Bone marrow (tissue), 2 donors: ENCODE measurements at places on chromosomes 13 and 19.
A peak's percentile ranks its signal among the peaks of the same experiment; 100 is the strongest.

DNA sequence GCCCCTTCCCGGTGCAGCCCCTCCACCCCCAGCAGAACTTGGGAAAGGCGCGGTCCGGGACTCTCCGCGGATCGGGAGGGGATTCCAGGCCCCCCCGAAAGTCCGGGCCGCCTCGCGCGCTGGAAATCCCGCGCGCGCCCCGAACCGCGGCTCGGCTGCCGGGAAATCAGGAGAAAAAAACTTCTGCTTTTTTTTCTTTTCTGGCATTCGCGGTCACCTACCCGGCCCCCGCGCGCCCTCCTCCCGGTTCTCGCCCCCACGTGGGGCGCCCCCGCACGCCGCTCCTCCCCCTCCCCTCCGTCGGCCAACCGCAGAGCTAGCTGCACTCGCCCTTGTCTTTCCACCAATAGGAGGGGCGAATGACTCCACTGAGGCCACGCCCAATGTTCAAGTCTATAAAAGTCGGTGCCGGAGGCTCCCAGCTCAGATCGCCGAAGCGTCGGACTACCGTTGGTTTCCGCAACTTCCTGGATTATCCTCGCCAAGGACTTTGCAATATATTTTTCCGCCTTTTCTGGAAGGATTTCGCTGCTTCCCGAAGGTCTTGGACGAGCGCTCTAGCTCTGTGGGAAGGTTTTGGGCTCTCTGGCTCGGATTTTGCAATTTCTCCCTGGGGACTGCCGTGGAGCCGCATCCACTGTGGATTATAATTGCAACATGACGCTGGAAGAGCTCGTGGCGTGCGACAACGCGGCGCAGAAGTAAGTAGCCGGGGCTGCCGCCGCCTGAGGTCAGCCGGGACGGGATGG lies at the start of gene GADD45B:
Gene GADD45B, plus strand, starts transcription at position 426 of the 749 bp plus-strand sequence. Its CDS starts 232 bp downstream, at position 658.
- DNase-seq = peak; percentile 90

GRCh38 chr13:77002590-77003190 lies 10.8 kb downstream of the CLN5 start:
- DNase-seq = no peak

GRCh38 chr13:49494645-49495044 lies 1.1 kb upstream of the PHF11 start:
- no peak for DNase-seq

GRCh38 chr13:25821776-25822175 lies 230.0 kb downstream of the SHISA2 start:
- DNase-seq = no peak

- DNase-seq = no peak
Observed at GRCh38 chr19:38833092-38833425, 1.5 kb upstream of the ECH1 start.

GRCh38 chr19:1857648-1858326 lies 5.6 kb downstream of the KLF16 start:
- no peak for DNase-seq

GRCh38 chr13:73970421-73971055 lies 163.7 kb downstream of the KLF12 start:
- DNase-seq = no peak

GRCh38 chr13:76971851-76972829 lies 19.7 kb upstream of the CLN5 start:
- DNase-seq = no peak

DNA sequence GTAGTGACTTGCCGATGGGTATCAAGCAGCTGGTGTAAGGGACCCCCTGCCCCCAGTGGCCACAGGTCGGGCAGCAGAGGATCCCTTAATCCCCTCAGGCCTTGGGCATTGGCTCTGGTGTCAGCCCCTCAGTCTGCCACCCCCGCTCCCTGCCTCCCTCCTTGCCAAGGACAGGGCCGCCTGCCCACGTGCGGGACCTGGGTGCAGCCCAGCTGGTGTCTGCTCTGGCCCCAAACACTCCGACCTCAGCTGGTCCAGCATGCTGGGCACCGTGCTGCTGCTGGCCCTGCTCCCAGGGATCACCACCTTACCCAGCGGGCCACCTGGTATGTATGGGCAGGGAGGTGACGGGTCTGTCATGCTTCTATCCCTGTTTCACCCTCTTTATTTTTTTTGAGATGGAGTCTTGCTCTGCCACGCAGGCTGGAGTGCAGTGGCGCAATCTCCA lies at the start of gene TGFBR3L:
Gene TGFBR3L, plus strand, starts transcription at position 233 of the 448 bp plus-strand sequence.
- DNase-seq = no peak

GRCh38 chr19:7981199-7981598 lies 24.2 kb downstream of the ELAVL1 start:
- no peak for DNase-seq

- no peak for DNase-seq
Observed at GRCh38 chr19:28960586-28960985, 252.4 kb downstream of the UQCRFS1 start.
